ENCODE measurements at places on chromosomes 12 and 14.

DNA sequence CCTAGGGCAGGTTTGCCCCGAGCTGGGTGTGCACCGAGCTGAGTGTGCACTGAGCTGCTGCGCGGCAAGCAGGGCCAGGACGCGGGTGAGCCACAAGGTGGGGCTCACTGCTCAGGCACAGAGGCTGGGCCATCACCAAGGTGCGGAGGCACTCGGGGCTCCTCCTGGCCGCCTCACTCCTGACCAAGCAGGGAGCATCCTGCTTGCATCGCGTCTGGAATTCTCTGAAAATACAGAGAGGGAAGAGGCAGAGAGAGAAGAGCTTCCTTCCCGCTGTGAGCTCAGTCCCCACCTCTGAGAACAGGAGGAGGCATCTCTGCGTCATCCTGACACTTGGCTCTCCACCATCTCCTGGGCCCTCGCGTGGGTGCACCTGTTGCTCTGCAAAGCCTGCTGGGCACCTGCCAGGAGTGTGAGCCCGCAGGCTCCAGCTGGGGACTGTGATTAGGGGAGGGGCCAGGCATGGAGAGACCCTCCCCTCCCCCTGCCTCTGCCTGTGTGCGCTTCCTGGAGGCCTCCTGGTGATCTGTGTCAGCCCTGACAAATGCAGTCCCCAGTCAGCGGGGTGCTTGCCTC lies 116.3 kb downstream of the GLT1D1 start:
- DNase-seq, result no peak

DNA sequence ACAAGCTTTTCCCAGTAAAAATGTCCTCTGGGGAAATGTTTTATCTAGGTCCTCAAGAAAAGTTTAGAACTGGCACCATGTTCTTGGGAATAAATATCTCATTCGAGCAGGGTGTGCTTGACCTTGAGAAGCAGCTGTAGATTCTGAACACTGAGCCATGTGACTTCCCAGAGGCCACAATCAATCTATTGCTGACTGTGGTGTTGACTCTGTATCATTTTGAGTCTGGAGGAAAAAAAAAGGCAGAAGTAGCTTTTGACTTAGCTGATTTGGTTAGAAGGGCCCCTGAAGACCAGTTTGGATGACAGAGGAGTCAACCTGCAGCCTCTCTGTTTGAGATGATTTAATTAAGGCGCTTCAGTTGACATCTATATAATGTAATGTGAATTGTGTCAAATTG lies 592.4 kb upstream of the SEL1L start:
- DNase-seq, result no peak

DNA sequence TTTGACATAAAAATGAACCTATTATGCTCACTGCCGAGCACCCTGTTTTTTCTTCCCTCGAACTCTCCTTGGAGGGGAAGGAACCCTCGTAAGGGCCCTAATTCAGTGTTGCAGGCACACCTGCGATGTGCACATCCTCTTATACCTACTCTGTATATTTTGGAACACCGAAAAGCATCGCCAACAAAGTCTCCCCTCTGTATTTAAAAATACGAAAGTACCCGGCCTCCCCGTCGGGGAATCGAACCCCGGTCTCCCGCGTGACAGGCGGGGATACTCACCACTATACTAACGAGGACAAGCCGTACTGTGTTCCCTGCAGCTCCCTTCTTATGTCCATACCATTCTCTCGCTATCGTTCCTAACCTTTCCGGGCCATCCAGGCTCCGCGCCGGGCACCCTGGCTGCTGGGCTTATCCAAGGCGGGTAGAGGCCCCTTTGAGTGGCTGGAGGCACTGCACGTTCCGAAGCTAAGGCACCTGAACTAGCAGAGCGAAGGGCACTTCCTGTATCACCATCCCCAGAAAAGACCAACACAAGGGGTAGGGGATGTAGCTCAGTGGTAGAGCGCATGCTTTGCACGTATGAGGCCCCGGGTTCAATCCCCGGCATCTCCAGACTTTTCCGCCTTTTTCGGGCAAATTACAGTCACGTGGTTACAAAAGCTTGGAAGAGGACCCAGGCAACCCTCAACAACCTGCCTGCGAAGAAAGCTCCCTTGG lies 25.1 kb upstream of the UBC start:
- DNase-seq, result peak; percentile 97

- DNase-seq, result no peak
Observed at GRCh38 chr14:61553730-61554641, 141.3 kb upstream of the HIF1A start.

- no peak for DNase-seq
Observed at GRCh38 chr12:27176765-27177164, 67.3 kb upstream of the STK38L start.

- DNase-seq, result peak; percentile 88
Observed at GRCh38 chr12:112418608-112419296, at the start of gene PTPN11. PTPN11 (plus strand) TSS chr12:112418947; CDS start chr12:112419112, 165 bp downstream.

- no peak for DNase-seq
Observed at GRCh38 chr12:101826766-101827368, 3.9 kb downstream of the GNPTAB start.

DNA sequence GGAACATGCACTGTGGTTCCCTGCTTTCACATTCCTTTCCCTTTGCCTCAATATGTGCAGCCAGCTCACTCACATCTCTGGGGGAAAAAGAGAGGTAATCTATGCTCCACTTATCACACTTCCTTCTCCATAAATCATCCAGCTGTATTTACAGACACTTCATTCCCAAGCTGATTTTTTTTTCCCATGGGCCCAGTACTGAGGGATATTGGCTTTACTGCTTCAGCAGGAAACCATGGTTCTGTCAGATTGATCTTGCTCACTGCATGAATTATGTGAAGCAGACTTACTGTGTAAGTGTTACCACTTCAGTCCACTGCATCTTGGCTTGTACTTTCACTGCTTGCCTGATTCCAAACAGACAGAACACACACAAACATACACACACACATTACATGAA lies 555.6 kb downstream of the CCER1 start:
- DNase-seq, result peak; percentile 1

- DNase-seq, result no peak
Observed at GRCh38 chr14:79475887-79476532, 735.3 kb downstream of the DIO2 start.

- no peak for DNase-seq
Observed at GRCh38 chr14:21915826-21916225, 242.2 kb upstream of the OR4E1 start.

DNA sequence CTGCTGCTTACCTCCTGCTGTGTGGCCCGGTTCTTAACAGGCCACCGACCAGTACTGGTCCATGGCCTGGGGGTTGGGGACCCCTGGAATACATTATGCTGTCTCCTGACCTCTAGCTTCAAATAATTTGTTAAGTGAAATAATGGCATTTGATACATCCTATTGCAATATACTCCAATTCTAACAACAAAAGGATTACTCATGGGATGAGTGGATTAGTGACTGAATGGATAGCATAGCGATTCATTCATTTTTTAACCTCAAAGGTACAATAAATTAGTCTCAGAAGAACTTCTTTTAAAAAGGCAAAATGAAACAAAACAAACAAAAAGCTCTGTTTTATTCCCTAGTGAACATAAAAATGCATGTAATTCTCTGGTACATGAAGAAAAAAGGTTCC lies 147.9 kb upstream of the PKP2 start:
- DNase-seq, result no peak

DNA sequence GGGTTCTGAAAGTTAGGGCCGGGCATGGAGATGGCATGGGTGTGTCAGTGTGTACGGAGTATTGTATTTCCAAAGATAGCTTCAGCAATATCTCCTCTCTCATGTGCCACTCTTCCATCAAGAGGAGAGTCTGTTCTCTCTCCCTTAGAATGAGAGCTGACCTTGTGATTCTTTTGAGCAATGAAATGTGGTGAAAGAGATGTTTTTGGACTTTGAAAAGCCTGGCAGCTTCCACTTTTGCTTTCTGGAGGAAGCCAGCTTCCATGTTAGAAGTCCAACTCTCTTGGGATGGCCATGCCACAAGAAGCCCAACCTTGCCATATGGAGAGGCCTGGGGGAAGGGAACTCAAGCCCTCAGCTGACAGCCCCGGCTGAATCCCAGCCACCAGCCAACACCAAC lies 72.4 kb upstream of the GZMB start:
- DNase-seq, result no peak

DNA sequence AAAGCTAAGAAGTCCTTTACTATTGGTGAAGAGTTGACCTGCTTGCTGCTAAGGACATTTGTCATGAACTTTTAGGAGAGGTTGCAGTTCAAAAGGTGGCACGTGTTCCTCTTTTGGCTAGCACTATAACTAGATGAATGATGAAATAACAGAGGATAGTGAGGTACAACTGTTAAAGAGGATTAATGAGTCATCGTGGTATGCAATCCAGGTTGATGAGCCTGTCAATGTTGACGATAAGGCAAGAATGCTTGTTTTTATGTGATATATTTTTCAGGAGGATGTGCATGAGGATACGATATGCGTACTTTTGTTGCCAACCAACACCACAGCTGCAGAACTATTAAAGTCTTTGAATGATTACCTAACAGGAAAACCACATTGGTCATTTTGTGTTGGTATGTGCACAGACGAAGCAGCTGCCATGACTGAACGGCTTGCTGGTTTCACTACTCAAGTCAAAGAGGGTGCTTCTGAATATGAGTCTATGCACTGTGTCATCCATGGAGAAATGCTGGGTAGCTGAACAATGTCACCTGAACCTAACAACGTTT lies 10.6 kb downstream of the CEP128 start:
- no peak for DNase-seq

DNA sequence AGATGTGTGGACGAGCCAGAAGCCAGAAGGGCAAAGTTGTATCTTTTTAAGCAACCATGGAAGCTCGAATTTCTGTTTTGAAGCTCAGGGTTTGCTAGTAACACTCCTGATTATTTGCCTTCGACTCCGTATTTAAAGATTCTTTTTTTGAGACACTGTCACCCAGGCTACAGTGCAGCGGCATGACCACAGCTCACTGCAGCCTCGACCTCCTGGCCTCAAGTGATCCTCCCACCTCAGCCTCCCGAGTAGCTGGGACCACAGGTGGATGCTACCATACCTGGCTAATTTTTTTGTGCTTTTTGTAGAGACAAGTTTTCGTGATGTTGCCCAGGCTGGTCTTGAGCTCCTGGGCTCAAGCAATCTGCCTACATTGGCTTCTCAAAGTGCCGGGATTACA lies 18.7 kb upstream of the OASL start:
- no peak for DNase-seq

- DNase-seq, result no peak
Observed at GRCh38 chr14:21589317-21589716, 9.4 kb upstream of the OR10G3 start.

- no peak for DNase-seq
Observed at GRCh38 chr12:81146228-81147225, 68.6 kb downstream of the ACSS3 start.

GRCh38 chr14:93747102-93747501 lies 41.2 kb downstream of the PRIMA1 start:
- no peak for DNase-seq

- DNase-seq, result peak; percentile 5
Observed at GRCh38 chr14:44988694-44989093, 26.7 kb downstream of the TOGARAM1 start.

DNA sequence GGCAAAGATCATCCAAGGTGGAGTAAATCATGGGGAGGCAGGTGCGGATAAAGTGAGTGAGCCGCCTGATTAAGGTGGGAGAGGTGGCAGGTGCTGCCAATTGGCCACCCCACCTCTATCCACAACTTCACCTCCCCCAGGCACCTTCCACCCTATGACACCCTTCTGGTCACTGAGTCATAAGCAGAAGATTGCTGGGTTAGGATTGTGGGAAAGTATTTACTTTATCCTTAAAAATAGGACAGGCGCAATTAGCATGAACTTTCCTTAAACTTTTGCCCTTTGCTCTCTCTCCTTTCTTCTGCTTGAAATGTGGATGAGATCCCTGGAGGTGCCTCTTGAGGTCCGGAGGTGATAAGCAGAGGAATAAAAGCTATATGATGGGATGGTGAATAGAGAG lies 14.9 kb upstream of the BMP4 start:
- DNase-seq, result no peak

All from umbilical cord (tissue), 2 donors.